ENCODE measurements at places on chromosomes 4 and X. TPM values are rescaled to one million over a fixed set of nuclear protein-coding genes. Genes with fewer than 3 reads are reported as not detected.
A peak's percentile ranks its signal among the peaks of the same experiment; 100 is the strongest.

DNA sequence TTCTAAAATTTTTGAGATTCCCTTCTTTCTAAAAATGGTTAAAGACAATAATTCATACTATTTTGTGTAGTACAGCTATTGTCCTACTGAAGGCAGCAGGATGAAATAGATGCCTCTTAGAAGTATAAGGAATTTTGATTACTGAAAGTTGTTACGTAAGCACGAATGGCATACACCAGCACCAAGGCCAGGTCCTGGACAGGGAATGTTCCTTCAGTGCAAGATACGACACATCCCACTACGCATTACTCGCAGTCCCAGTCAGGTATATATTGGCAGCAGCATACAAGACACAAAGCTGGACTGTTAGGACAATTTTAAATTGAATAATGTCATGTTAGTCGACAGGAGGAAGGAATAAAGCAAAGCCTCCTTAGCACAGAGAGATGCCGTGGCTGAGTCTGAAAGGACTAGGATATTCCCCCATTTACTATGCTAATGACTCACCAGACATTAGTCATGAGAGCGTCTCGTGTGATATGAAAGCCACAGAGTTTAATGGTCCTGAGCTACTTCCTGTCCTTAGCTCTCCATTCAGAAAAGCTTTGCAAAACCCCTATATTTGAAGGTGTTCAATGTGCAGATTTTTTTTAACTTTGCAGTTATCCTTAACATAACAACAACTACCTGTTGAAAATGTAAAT lies 504.3 kb downstream of the FAM133A start:
- DNase-seq: no peak

GRCh38 chrX:83508006-83508405 lies at the start of gene POU3F4:
TSS of gene POU3F4 (plus strand) at chrX:83508290. CDS start at chrX:83508325, 35 bp downstream.
- no peak for DNase-seq

GRCh38 chrX:150236327-150236726 lies 126.8 kb upstream of the MAMLD1 start:
- DNase-seq: no peak

DNA sequence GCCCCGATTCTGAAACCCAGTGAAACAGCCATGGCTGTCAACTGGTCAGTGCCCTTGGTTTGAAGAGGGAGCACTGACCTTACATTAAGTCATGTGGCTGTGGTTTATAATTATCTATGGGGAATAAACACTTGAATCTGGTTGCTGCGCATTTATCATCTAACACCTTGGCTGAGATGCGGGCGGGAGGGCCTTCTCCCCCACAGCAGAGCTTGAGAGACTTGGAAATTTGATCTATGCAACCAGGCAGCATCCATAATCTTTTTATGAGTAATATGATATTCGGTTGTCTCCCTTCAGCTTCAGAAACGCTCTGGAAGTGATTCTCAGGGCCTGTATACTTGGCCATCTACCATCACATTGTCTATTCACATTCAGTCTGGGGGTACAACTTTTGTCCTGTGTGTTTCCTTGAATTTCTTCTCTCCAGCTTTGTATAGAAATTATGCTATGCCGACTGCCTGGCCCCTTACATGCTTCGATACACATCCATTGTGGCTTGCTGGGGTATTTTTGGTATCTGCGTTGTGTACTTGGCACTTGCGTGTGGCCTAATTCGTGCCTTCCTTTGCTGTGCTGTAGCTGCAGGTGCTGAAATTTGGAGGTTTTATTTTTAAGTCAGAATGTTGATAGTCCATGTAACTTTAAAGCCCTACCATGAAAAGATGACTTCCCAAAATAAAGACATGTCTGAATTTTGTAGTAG lies 321.6 kb downstream of the ARHGAP10 start:
- DNase-seq: no peak

- no peak for DNase-seq
Observed at GRCh38 chrX:118550792-118551191, 55.2 kb downstream of the DOCK11 start.

Gene VSIG4
- not detected for total RNA-seq

GRCh38 chr4:138235419-138235952 lies 6.7 kb downstream of the SLC7A11 start:
- no peak for DNase-seq

Gene PPP2R2C
- not detected for total RNA-seq

Gene UCP1
- total RNA-seq: not detected

DNA sequence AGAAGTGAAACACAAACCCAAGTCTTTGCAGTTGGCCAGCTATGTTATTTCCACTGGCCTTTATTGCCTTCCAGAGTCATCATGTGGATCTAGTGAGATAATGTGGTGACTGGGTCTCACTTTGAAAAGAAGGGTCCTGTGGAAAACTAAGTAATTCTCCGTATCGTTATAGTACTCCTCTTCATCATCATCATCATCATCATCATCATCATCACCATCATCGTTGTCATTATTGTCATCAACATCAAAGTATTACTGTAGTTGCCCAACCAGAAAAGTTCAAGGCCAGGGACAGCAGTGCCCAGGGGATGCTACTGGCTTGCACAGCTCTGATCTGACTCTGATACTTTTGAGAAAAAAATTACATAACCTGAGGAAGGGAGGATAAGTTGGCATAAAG lies 295.6 kb upstream of the F9 start:
- no peak for DNase-seq

Gene EXOC1L
- not detected for total RNA-seq

Gene DDX3X
- 648 TPM for total RNA-seq

GRCh38 chr4:154720618-154721267 lies 23.1 kb upstream of the LRAT start:
- no peak for DNase-seq

DNA sequence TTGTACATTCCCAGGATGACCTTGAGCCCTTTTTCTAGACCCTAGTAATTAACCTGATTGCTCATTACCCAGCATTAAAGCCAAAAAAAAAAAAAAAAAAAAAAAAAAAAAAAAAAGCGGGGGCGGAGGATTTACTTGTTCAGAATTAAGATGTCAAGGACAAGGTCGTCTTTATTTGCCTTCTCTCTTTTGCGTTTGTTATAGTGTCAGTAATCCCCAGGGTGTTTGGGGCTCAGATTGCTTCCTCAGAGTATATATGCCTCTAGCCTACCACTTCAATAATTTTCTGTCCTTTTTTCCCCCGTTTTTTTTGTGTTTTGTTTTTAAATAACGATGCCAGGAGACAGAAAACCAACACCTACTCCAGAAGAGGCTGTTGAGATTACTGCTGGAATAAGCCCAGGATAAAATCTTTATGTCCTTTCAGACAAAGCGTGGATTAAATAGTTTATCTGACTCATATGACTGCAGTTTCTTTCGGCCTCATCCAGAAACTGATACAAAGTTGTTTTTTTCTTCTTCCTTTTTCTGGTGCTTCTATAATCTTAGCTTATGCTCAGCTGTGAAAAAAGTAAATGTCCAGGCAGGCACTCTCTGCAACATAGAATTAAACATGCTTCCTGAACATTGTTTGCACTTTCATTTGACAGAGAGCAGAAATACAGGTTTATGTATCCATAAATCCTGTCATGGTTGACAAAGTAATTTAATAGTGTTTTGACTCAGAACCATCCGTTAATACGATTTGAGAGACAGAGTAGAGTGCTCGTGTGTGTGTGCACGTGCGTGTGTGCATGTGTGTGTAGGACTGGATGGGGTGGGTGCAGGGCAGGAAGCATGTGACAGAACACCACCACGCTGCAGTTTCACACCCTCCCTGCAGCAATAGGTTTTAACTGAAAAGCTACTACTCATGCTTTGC lies 138.6 kb downstream of the AFF1 start:
- DNase-seq: peak; percentile 47

Gene ZNF182
- total RNA-seq: 5.0 TPM

GRCh38 chr4:123788577-123788976 lies 392.0 kb downstream of the SPRY1 start:
- DNase-seq: no peak

DNA sequence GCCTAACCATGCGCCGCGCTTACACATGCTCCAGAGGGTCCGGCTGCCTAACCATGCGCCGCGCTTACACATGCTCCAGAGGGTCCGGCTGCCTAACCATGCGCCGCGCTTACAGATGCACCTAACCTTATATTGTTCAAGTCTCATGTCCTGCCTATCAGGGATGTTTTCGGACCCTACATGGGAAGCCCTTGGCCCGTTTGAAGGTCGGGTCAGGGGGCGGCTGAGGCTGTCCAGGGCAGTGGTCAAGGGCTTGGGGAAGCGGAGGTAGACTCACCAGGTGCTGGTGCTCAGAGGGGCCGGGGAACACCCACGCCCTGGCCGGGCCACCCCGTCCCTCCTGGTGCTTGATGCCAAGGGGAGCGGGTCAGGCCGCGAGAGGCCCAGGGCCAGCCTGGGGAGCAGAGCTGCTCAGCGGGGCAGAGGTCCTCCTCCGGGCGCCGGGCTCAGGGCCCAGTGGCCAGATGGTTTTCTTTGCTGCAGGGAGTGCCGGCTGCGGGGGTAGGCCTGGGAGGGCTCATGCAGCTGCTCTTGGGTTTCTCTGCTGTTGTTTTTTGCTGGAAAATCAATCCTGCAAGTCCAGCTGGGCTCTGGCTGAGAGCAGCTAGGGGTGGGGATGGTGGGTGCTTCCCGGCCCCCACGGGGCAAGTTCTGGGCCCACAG lies 35.4 kb upstream of the SPON2 start:
- no peak for DNase-seq

GRCh38 chr4:128427832-128428366 lies 140.3 kb upstream of the PGRMC2 start:
- no peak for DNase-seq

Gene CCKAR
- not detected for total RNA-seq

- DNase-seq: no peak
Observed at GRCh38 chrX:10135561-10136399, 21.0 kb upstream of the CLCN4 start.

Gene GLRA3
- total RNA-seq: not detected

DNA sequence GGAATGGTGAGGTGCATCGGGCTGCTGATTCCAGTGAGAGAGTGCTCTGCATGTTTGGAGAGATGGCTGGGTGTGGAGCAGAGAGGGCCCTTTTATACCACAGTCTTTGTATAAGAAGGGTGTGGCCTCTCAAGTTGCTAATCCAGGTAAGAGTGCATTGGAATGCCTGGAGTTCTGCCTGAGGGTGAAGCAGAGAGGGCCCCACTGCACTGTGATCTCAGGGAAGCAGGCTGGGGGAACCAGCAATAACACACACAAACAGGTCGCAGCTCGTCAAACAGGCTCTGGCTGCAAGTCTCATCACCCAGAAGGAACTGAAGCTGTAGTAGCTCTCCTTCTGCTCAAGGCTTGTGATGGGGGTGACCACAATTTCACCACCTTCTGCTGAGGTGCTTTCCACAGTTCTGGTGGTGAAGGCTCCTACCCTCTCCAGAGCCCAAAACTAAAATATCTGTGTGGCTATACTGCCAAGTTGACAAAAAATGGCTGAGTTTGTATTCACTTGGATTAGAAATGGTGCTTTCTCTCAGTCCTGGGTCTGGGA lies 687.4 kb upstream of the HS3ST1 start:
- no peak for DNase-seq

Gene HS3ST1
- total RNA-seq: not detected

Gene SORBS2
- total RNA-seq: 0.08 TPM

DNA sequence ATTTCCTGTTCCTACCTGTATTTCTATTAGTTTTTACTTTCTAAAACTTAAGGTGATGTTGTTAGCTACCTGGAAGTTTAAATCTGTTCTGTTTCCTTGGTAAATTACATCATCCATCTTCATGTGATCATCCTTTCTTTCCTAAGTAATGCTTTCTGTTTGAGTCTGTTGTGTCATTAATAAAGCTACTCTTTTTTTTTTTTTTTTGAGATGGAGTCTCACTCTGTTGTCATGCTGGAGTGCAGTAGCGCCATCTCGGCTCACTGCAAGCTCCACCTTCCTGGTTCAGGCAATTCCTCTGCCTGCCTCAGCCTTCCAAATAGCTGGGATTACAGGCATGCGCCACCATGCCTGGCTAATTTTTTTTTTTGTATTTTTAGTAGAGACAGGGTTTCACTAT lies 73.3 kb downstream of the FIP1L1 start:
- no peak for DNase-seq

DNA sequence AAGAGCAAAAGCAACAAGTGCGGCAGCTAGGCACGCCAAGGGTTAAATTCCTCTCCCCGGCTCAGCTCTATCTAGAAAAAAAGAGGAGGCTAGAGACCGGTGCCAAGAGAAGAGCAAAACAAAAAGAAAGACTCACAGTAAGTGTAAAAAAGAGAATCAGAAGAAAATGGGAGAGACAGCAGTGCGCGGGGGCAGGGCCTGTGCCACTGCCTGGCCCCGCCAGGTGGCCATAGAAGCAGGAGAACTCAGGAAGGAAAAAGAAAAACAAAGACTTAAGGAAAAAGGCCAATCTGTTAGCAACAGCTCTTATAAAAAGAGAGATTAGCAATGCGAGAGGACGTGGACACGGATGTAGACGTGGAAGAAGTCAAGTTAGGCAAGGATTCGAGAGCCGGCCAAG lies 3.2 kb downstream of the ACOX3 start:
- DNase-seq: no peak

Gene CD40LG
- 1.5 TPM for total RNA-seq

DNA sequence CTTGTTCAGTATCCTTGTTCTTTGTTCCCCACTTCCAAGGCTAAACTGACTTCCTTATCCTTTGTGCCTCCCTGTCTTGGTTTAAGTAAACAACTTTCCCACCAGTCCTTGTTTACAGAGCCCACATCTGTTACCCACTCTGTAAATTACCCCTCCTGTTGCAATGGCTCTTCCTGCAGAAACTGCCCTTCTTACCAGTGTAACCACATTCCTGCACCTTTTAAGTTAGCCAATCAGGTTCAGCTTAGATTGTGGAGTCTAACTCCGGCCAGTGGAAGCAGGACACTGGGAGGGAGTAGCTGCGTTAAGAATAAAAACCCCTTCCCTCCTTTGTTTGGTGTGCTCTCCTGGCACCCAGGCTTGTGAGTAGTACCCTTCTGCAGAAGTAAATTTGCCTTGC lies 360.9 kb downstream of the PRDM5 start:
- no peak for DNase-seq

GRCh38 chr4:8370835-8371595 lies 69.5 kb downstream of the ACOX3 start:
- no peak for DNase-seq

Gene AGTR2
- total RNA-seq: not detected

DNA sequence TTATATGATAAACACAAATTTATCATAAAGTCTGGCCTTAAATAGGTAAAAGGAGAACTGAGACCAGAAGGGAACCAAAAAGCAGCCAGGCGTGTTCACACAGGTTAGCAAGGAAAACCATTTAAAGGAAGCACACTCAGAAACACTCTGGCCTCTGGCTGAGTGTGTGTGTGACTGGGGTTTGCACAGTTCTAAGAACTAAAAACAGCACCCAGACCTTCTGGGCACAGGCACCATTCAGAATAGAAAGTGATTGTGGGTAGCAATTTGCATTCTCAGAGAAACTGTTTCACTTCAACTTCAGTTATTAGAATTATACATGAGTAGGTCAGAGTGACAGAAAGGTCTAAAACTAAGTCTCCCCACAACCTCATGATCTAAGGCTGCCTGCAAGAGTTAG lies 10.0 kb downstream of the GPR82 start:
- DNase-seq: peak; percentile 43

GRCh38 chr4:133389029-133389428 lies 239.9 kb downstream of the PCDH10 start:
- no peak for DNase-seq

GRCh38 chr4:54238389-54238788 lies 9.3 kb downstream of the PDGFRA start:
- DNase-seq: no peak
